SJSA1 (cell line): ENCODE measurements at places on chromosomes 3 and 15. TPM values are rescaled to one million over a fixed set of nuclear protein-coding genes. Genes with fewer than 3 reads are reported as not detected.

GRCh38 chr3:42394579-42395288, 15.7 kb downstream of the LYZL4 start:
- no peak for DNase-seq

DNA sequence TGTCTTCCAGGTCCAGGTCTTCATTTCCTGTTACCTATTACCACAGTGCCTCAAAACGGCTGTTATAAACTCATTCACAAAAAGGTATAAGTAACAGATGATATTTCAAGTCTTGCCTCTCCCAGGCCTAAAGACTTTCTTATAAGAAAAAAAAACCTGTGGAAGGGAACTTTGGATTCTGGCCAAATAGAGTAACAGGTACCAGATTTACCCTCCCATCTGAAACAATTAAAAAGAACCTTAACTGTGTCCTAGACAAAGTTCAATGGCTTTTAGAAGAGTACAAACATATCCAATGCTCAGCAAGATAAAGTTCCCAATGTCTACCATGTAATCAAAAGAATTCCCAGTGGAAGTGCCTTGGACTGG, 22.6 kb downstream of the BHLHE40 start:
- no peak for DNase-seq

GRCh38 chr3:110419601-110420000, 652.0 kb upstream of the NECTIN3 start:
- DNase-seq, result no peak

Gene ADAMTS17
- 0.32 and 0.50 TPM in 2 replicates for total RNA-seq

Gene CHRNA7
- 0.08 and 0.09 TPM in 2 replicates for total RNA-seq
